ENCODE measurements at places on chromosomes 7 and 10. TPM values are rescaled to one million over a fixed set of nuclear protein-coding genes. Genes with fewer than 3 reads are reported as not detected.

The PBLD gene
- 6.7 TPM for total RNA-seq

The TAF5 gene
- total RNA-seq, result 3.2 TPM

The SUPV3L1 gene
- total RNA-seq, result 38.5 TPM

The OR2A12 gene
- not detected for total RNA-seq

The CDH23 gene
- total RNA-seq, result 0.18 TPM

The CALML5 gene
- not detected for total RNA-seq

The PDCD4 gene
- 37.3 TPM for total RNA-seq

The LIPJ gene
- total RNA-seq, result under 0.01 TPM

The WDR86 gene
- total RNA-seq, result 3.1 TPM

The MMP21 gene
- total RNA-seq, result under 0.01 TPM

The LOXL4 gene
- 32.9 TPM for total RNA-seq

The SLC39A12 gene
- not detected for total RNA-seq

The RBP3 gene
- total RNA-seq, result under 0.01 TPM

The DPCD gene
- total RNA-seq, result 61.8 TPM

The PRKG1 gene
- 32.7 TPM for total RNA-seq

The ZNF488 gene
- total RNA-seq, result not detected

The NODAL gene
- not detected for total RNA-seq

The CNTNAP2 gene
- 0.09 TPM for total RNA-seq

The TRIM8 gene
- 62.6 TPM for total RNA-seq

The CLEC5A gene
- not detected for total RNA-seq

The PLXNA4 gene
- 0.28 TPM for total RNA-seq

The MRC1 gene
- total RNA-seq, result under 0.01 TPM

The H2BK1 gene
- total RNA-seq, result not detected

The FRA10AC1 gene
- total RNA-seq, result 4.8 TPM

The C7orf57 gene
- not detected for total RNA-seq

The IPMK gene
- 5.3 TPM for total RNA-seq

The DGKI gene
- 4.0 TPM for total RNA-seq

The NRCAM gene
- total RNA-seq, result 0.14 TPM

The ZNF117 gene
- total RNA-seq, result 3.4 TPM

The LEP gene
- 0.09 TPM for total RNA-seq

The PTPRE gene
- total RNA-seq, result 1.2 TPM

The FKBP6 gene
- not detected for total RNA-seq

The GPER1 gene
- total RNA-seq, result 1.00 TPM

The ITPRID1 gene
- total RNA-seq, result not detected

The DLG5 gene
- 21.9 TPM for total RNA-seq

The TMEM229A gene
- not detected for total RNA-seq

The PUS7 gene
- total RNA-seq, result 12.8 TPM

The RBM28 gene
- total RNA-seq, result 15.5 TPM

The NEUROG3 gene
- total RNA-seq, result not detected

The ZNF503 gene
- total RNA-seq, result 4.7 TPM

The ADCYAP1R1 gene
- total RNA-seq, result not detected

The TAS2R41 gene
- total RNA-seq, result not detected

The PON1 gene
- total RNA-seq, result not detected

The TASOR2 gene
- total RNA-seq, result 42.8 TPM

The TFR2 gene
- 0.14 TPM for total RNA-seq

The CADPS2 gene
- 16.4 TPM for total RNA-seq

The LRRC4 gene
- 0.46 TPM for total RNA-seq

The CNNM2 gene
- total RNA-seq, result 9.9 TPM

The OPN1SW gene
- not detected for total RNA-seq

The ABCC2 gene
- 1.6 TPM for total RNA-seq

The POLD2 gene
- total RNA-seq, result 79.6 TPM

The RAB19 gene
- total RNA-seq, result not detected

The LBX1 gene
- total RNA-seq, result not detected
